Cerebellar nuclear complex (tissue), 1 donor: ENCODE measurements at places on chromosomes 4 and X.

- DNase-seq: no peak
Measured at GRCh38 chrX:13389501-13389900, 69.6 kb upstream of the ATXN3L start.

DNA sequence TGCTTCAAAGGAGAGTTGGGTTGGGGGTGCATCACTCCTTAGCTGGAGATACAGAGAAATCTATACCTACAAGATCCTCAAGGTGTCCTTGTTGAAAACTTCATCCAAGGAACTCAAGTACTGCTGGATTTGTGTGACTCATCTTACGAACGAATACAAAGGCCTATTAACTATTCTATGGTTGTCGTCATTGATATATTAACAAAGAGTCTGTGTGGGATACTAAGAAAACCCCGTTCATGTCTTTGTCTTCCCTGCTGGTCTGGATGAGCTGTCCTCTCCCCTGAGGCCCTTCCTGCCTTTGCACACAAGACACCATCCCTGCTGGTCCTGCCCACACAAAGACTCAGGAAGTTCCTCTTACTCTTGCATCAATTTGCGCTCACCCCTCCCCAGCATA is 54.9 kb upstream of the IRF2 start:
- no peak for DNase-seq

DNA sequence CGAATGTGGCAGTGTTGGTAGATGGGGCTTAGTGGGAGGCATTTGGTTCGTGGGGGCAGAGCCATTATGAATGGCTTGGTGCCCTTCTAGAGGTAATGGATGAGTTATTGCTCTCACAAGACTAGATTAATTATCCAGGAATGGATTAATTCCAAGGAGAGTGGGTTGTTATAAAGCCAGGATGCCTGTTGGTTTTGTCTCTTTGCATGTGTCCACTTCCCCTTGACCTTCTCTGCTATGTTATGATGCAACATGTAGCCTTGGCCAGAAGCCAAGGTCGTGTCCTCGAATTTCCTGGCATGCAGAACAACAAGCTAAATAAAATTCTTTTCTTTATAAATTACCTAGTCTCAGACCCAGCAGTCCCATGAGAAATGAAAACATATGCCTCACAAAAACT is 111.2 kb upstream of the PLS3 start:
- no peak for DNase-seq

DNA sequence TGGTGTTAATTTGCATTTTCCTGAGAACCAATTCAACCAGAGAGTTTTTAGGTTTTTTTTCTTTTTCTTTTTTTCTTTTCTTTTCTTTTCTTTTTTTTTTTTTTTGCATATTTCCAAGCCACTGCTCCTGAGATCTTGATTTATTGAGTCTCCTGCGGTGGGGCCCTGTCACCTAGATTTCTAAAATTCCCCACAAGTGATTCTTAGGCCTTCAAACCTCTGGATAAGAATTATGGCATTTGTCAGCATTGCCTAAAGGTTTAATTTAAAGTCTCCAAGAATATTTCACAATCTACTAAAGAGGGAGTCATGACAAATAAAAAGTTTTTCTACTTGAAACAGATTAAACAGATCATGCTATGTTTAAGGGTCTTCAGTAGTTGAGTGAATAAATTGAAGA is 84.9 kb downstream of the GAB1 start:
- DNase-seq: no peak

DNA sequence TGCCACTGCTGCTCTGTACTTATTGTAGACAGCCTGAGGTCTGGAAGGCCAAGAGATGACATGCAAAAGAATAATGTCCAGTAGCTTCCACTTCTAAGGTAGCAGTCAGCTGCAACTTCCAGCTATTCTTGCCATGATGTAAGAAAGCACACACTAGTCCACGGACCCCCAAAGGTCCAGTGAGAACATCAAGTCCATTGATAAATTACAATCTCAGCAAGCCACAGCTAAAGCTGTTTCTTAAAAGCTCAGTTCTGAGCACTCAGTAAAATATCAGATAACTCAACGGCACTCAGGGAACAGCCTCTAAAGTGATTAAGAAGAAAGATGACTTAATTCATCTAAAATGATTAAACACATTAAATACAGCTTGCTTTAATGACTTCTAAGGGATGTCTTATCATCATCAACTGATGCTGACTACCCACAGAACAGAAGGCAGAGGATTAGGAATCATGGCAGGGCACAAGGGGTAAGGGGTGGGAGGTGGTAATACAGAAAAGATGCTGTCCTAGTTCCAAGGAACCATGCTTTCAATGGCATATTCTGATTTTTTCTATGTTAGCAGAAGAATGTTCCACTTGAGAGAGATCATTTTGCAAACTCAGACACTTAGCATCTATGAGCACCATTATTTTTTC is 99.1 kb upstream of the CBR4 start:
- DNase-seq: no peak

DNA sequence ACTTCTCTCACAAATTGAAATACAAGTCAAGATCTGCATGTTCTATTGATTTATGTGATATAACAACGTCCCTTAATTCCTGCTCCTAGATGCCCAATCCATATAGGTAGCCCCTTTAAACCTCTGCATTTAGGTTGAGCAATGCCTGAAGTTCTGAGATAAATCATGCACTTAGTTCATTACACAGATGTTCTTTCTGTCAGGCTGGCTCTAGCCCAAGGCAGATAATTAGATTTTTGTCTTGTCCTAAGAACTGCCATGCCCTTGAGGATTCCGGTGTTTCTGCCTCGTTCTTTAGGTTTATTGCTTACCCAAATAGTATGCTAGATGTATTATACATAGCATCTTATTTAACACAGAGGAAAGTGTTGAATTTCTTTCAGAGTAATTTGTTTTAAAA is 143.1 kb downstream of the TRAM1L1 start:
- DNase-seq: no peak

DNA sequence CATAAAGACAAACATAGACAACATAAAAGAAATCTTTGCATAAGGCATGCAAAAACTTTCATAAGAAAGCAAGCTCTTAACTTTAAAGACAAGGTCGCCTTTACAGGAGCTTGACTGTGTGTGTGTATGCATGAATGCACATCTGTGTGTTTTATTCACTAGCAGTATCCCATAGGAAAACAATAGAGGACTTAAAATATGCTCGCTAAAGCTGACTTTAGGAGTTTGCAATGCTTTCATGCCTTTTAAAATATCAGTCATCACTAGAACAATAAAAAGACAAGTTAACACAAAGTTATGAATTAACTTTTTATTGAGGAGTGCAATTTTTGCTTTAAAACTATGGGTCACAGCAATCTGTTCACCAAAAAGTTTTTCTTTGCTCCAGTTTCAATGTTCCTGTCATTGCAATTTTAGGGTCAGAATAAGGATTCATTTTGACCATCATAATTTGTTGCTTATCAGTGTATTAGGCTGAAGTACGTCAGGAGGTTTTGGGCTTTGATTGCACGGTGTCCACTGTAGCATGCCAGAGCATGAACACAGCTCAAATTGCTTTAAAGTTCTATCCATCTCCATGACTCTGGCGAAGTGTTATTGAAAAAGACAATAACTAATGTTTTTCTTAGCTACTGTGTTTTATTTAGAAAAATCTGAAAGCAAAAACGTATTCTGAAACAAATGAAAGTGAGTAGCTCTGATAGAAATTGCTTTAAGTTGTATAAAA is 36.9 kb downstream of the ANXA10 start:
- DNase-seq: no peak

DNA sequence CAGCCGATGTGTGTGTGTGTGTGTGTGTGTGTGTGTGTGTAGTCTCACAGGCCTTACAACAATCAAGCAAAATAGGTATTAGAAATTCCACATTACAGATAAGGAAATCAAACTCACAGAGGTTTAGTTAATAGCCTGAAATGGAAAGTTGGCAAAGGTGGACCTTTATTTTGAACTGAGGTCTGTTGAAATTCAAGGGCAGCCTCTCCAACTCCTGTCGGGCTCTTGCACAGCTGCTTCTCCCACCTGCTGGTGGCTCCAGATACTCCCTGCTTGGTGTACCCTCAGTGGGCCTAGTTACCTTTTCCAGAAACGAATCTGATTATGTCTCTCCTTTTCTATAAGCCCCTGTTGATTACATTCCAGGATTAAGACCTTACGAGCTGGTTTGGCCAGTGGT is 195.9 kb downstream of the MGST2 start:
- no peak for DNase-seq

GRCh38 chr4:81215931-81216330 is 909 bp upstream of the PRKG2 start:
- no peak for DNase-seq

DNA sequence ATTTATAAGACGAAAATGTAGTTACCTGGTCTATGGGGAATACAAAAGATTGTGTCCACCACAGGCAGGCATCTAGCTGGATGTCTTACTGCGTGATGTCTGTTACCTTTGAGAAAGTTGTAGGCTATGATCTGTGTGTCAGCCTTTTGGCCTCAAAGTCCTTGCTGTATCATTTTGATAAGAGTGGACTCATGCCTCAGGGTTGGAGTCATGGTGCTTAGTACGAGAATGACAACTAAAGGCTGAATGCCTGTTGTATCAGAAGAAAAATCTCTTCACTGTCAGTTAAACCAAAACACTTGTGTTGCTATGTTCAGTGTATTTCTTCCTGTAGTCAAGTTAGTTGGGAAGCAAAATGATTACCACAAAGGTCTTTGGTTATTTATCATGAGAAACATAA is 226.2 kb downstream of the ARHGAP10 start:
- DNase-seq: no peak

DNA sequence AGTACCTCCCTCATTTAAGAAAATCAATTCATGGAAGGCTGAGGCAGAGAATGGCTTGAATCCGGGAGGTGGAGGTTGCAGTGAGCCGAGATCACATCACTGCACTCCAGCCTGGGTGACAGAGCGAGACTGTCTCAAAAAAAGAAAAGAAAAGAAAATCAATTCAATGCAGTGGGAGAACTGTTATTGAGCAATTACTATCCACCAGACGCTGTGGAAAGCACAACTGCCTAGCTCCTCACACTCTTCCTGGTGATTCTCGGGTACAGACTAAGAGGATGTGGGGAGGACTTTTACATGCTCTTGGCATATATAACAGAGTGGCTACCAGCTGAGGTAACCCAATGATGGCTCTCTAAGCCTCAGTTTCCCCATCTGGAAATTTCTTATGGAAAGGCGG is 2.7 kb upstream of the TMSB4X start:
- no peak for DNase-seq

DNA sequence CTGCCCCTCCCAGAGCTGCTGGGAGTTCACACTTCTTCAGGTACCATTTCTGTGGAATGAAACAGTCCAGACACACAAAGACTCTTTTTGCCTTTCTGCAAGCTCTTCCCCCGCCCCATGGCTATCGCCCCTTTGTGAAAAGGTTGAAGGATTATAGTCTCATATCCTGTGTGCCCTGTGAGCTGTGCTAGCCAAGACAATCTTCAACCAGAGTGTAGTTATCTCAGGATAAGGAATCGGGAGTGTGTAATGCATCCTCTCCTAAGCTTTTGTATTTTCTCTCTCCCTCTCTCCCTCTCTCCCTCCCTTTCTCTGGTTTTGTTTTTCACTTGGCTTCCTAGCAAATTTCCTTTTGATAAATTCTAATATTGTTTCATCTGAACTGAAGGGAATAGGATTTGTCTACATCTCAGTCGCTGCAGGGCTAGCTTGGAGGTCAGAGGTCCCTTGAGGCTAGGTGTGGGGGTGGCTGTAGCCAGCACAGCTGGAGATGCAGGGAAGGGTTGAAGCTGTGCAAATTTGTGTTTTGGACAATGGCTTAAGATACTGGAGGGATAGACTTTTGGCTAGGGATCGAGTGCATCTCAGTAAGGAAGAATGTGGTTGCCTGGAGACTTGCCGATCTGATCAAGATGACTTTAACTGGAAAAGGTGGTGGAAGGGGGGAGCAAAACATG is 74.6 kb upstream of the NALF2 start:
- DNase-seq: no peak

DNA sequence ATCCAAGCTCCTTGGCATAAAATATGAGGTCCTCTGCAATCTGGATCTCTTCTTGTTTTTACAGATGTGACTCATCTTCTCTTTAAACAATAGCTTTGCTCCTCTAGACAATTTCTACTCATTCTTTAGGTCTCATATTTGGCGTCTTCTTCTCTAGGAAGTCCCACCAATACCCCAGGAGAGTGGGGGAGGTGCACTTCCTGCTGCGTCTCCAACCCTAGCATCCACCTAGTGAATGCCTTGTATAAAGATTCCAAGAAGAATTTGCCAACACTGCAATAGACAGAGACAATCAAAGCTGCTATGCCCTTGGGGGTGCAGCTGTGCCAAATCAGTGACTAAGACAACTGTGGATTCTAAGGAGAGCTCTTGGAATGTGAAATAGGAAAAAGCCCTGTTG is 45.7 kb upstream of the SLC10A7 start:
- no peak for DNase-seq

GRCh38 chrX:107440692-107441091 is 8.8 kb upstream of the FRMPD3 start:
- DNase-seq: no peak

DNA sequence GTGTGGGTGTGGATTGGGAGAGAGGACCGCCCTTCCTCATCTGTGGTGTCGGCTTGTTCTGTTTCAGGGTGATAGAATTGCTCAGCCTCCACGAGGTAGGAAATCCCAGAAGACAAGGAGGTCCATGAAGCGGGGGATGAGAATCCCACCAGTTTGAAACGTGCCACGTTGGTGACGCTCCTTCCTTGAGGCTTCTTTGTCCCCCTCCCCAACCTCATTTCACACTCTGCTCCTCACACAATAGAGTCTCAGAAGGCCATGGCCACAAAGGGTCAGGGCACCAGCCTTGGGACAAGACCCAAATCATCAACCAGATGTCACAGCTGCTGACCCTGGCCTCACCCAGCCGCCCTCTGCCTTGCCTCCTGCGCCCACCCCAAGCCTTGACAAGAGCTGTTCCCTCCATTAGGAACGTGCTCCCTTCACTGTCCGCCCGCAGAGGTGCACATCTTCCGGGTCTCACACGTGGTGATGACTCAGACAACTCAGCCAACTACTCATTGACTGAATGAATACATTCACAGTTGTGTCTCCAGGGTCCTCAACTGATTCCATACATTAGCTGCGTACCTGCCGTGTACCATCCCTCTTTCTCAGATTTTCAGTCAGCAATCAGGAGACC is 18.3 kb downstream of the BLOC1S4 start:
- no peak for DNase-seq

DNA sequence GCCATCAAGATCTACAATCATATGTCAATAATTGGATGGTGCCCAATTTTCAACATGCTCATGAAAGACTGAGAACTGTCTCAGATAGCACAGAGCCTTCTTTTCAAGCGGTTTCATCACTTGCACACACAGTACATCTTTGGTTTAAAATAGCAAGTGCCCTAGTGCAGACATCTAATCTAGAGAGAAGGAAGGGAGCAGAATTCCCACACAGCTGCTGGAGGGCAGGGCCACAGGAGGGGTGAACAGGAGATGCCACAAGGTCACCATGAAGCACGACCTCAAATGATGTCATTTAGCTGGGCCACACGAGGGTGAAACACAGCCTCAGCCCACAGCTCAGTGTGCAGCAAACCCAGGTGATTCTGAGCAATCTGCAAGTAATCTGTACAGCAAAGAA is 24.3 kb downstream of the LEF1 start:
- DNase-seq: no peak

- DNase-seq: no peak
Measured at GRCh38 chrX:17564689-17565409, 172.4 kb upstream of the SCML1 start.

- DNase-seq: no peak
Measured at GRCh38 chr4:151627491-151627890, 133.3 kb downstream of the GATB start.
